ENCODE measurements at places on chromosomes 11 and 22.

GRCh38 chr11:62560566-62561103 is 13.1 kb downstream of the EEF1G start:
- H3K4me1 ChIP-seq: peaks cover 27% of the 10 kb centered on the region
- peaks cover 33% of the 10 kb centered on the region for H3K36me3 ChIP-seq
- DNase-seq: peak; percentile 72

GRCh38 chr22:44608597-44609399 is 93.2 kb upstream of the PRR5 start:
- no peak for DNase-seq
- H3K36me3 ChIP-seq: no peaks in the 10 kb centered on the region
- no peak overlapping the region for H3K4me3 ChIP-seq
- no peaks in the 10 kb centered on the region for H3K27me3 ChIP-seq
- H3K4me1 ChIP-seq: no peaks in the 10 kb centered on the region

- H3K27me3 ChIP-seq: no peaks in the 10 kb centered on the region
- H3K4me3 ChIP-seq: peak overlapping the region; percentile 98
- H3K36me3 ChIP-seq: peaks cover 25% of the 10 kb centered on the region
- peak overlapping the region; percentile 77 for H3K27ac ChIP-seq
- DNase-seq: no peak
- H3K4me1 ChIP-seq: peaks cover 18% of the 10 kb centered on the region
Observed at GRCh38 chr22:30591191-30591587, 521 bp downstream of the PES1 start.

DNA sequence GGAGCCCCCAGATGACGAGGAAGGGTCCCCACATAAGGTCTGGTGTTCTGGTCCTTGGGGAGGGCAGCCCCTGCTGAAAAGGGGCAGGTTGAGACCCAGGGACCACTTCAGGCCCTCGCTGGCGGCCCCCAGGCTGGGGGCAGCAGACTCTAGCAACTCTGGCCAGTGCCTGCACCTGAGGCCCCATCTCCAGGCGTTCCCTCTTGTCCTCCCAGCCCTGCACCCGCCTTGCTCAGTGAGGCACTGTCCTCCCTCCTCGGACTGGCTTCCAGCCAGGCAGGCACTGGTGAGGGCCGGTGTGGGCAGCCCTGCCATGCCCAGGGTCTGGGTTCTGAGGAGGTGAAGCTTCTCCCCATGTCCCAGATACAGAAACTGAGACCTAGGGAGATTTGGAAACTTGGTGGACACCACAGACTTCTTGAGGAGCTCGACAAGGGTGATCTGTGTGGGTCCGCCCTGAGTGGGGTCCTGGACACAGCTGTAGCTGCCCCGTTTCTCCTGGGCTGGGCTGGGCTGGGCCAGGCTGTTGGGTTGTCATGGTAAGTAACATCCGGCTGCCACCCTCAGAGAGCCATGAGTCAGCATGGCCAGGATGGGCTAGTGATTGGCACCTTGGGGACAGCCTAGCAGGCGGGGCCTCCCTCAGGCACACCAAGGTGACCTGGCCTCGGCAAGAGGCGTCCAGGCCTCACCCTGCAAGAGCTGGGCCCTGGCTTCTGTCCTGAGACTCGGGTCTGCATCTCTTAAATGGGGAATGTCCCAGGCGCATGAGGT is 11.1 kb upstream of the PHLDA2 start:
- no peaks in the 10 kb centered on the region for H3K36me3 ChIP-seq
- peaks cover 21% of the 10 kb centered on the region for H3K4me1 ChIP-seq
- H3K27ac ChIP-seq: peak overlapping the region; percentile 14
- no peak overlapping the region for H3K4me3 ChIP-seq
- no peak for DNase-seq

DNA sequence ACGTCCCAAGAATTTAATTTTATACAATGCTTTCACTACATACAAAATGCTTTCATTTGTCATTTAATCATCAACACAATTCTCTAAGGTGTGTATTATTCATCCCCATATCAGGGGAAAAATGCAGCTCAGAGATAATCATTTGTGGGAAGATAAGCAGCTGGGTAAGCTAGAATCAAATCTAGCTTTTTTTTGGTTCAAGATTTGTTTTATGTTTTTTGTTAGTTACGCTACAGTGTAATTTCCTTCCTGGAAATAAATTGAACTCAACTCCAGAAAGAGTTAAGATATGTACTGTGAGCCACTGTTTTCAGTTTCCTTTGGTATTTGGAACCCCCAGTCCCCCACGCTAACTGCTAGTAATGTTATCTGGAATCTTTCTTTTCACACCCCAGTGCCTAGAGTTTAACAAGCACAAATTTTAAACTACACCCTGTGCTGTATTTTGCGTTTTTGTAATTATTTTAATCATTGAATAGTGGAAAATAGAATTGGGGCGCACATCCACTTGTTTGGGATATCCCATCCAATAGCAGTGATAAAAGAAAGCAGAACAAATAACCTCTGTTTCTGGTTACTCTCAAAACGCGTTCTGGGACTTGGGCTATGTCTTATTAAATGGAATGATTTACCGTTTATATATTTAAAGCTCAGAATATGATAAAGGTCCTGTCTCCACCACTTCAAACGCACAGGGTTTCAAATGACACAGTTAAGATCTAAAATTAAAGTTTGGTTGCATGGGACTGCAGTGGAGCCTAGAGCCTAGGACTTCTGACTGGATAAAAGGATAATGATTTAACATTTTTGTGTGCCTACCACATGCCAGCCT is 2.1 kb upstream of the HSPA8 start:
- peak overlapping the region; percentile 100 for H3K27ac ChIP-seq
- H3K4me1 ChIP-seq: peaks cover 3% of the 10 kb centered on the region
- H3K27me3 ChIP-seq: no peaks in the 10 kb centered on the region
- H3K36me3 ChIP-seq: peaks cover 20% of the 10 kb centered on the region

- peaks cover 34% of the 10 kb centered on the region for H3K4me1 ChIP-seq
- DNase-seq: no peak
- H3K36me3 ChIP-seq: no peaks in the 10 kb centered on the region
Observed at GRCh38 chr11:118917481-118918127, 8.1 kb downstream of the BCL9L start.

- no peaks in the 10 kb centered on the region for H3K36me3 ChIP-seq
- no peaks in the 10 kb centered on the region for H3K27me3 ChIP-seq
- DNase-seq: no peak
- H3K27ac ChIP-seq: no peak overlapping the region
Observed at GRCh38 chr11:103798446-103798845, 238.0 kb upstream of the DDI1 start.

DNA sequence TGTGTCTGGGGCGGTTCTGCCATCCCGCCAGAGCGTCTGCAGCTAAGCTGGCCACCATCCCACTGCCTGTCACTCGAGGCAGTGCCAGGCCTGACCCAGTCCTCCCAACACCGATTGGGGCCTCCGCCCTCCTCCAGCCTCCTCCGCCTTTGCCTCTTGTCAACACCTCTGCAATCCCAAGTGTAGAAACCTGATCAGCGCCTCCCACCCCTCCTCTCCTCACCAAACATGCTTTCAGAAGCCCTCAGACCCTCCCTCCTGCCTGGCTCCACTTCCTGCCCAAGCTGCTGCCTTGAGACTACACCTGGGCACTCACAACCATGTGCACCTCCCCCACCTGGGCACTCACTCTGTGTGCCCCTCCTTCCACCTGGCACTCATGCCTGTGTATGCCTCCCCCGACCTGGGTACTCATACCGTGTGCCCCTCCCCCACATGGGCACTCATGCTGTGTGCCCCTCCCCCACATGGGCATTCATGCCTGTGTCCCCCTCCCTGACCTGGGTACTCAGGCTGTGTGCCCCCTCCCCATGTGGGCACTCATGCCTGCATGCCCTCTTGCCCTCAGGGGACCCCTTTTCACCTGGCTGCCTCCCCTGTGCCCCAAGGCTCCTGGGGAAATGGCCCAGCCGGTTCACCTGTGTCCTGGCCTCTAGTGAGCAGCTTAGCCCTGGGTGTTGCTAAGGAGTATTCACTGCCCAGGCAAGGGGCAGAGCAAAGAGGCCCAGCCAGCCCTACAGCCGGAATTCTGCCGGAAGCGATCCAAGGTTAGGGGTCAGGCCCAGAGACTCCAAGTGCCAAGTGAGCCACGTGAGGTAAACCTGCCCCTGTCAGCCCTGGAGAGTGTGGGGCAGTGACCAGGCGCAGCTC is 5.5 kb upstream of the IFITM10 start:
- no peaks in the 10 kb centered on the region for H3K36me3 ChIP-seq
- DNase-seq: no peak
- no peak overlapping the region for H3K4me3 ChIP-seq
- peak overlapping the region; percentile 50 for H3K27ac ChIP-seq
- H3K27me3 ChIP-seq: no peaks in the 10 kb centered on the region

- no peak for DNase-seq
- no peaks in the 10 kb centered on the region for H3K4me1 ChIP-seq
Observed at GRCh38 chr11:105361651-105362050, 222.1 kb upstream of the CARD18 start.

GRCh38 chr11:6468712-6469495 is 4.8 kb downstream of the TRIM3 start:
- H3K27me3 ChIP-seq: no peaks in the 10 kb centered on the region
- peak; percentile 80 for DNase-seq
- peaks cover 3% of the 10 kb centered on the region for H3K36me3 ChIP-seq

- no peaks in the 10 kb centered on the region for H3K36me3 ChIP-seq
- no peaks in the 10 kb centered on the region for H3K27me3 ChIP-seq
- DNase-seq: no peak
- H3K4me3 ChIP-seq: no peak overlapping the region
- H3K27ac ChIP-seq: no peak overlapping the region
Observed at GRCh38 chr22:20400606-20401375, 6.8 kb downstream of the ZNF74 start.

- H3K27me3 ChIP-seq: no peaks in the 10 kb centered on the region
- H3K27ac ChIP-seq: no peak overlapping the region
- no peak for DNase-seq
- peaks cover 3% of the 10 kb centered on the region for H3K4me1 ChIP-seq
Observed at GRCh38 chr11:71064702-71065515, 187.5 kb downstream of the SHANK2 start.

- H3K36me3 ChIP-seq: no peaks in the 10 kb centered on the region
- H3K27me3 ChIP-seq: no peaks in the 10 kb centered on the region
- H3K4me1 ChIP-seq: no peaks in the 10 kb centered on the region
- no peak overlapping the region for H3K27ac ChIP-seq
- no peak for DNase-seq
- no peak overlapping the region for H3K4me3 ChIP-seq
Observed at GRCh38 chr11:80320765-80321164, 879.9 kb upstream of the TENM4 start.

DNA sequence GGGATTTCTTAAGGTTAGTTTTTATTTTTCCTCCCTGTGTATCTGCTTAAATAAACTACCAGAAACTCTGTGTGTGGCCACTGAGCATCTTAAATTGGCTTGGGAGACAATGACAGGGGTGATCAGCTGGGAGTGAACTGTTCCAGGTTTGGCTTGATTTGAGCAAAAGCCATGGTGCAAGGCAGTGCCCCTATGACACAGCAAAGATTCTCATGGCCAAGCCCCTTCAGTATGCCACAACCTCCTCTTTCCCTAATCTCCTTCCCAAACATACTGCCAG is 370.5 kb downstream of the SOX6 start:
- H3K27ac ChIP-seq: no peak overlapping the region
- H3K4me1 ChIP-seq: no peaks in the 10 kb centered on the region
- no peaks in the 10 kb centered on the region for H3K36me3 ChIP-seq
- no peaks in the 10 kb centered on the region for H3K27me3 ChIP-seq
- DNase-seq: no peak
- H3K4me3 ChIP-seq: no peak overlapping the region

GRCh38 chr22:41535244-41535643 is 9.0 kb downstream of the POLR3H start:
- peaks cover 5% of the 10 kb centered on the region for H3K4me1 ChIP-seq
- DNase-seq: no peak
- no peak overlapping the region for H3K4me3 ChIP-seq
- no peak overlapping the region for H3K27ac ChIP-seq

DNA sequence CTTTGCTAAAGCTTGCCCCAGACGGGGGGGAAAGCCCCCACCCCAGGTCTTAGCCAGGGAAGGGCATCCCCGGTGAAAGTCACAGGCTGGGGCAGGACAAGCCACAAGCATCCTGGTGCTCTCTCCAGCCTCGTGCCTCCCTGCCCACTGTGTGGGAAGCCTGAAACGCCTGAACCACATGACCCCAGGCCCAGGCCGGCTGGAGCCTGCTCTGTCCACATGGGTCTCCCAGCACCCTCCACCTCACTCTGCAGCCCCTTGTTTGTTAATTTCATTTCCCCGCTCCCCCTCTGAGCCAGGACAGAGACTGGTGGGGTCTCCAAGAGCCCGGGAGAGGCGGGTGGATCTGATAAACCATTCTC is 58.3 kb upstream of the TCF20 start:
- H3K4me3 ChIP-seq: no peak overlapping the region
- no peaks in the 10 kb centered on the region for H3K36me3 ChIP-seq
- H3K27ac ChIP-seq: no peak overlapping the region
- no peaks in the 10 kb centered on the region for H3K27me3 ChIP-seq
- DNase-seq: no peak

GRCh38 chr11:74446532-74446938 is 20.8 kb downstream of the KCNE3 start:
- H3K27ac ChIP-seq: no peak overlapping the region
- no peaks in the 10 kb centered on the region for H3K36me3 ChIP-seq
- H3K27me3 ChIP-seq: no peaks in the 10 kb centered on the region
- no peak for DNase-seq
- no peaks in the 10 kb centered on the region for H3K4me1 ChIP-seq

- no peaks in the 10 kb centered on the region for H3K27me3 ChIP-seq
- H3K27ac ChIP-seq: peak overlapping the region; percentile 45
- no peak for DNase-seq
- H3K4me3 ChIP-seq: no peak overlapping the region
- no peaks in the 10 kb centered on the region for H3K4me1 ChIP-seq
Observed at GRCh38 chr22:38098410-38099249, 11.9 kb downstream of the BAIAP2L2 start.

DNA sequence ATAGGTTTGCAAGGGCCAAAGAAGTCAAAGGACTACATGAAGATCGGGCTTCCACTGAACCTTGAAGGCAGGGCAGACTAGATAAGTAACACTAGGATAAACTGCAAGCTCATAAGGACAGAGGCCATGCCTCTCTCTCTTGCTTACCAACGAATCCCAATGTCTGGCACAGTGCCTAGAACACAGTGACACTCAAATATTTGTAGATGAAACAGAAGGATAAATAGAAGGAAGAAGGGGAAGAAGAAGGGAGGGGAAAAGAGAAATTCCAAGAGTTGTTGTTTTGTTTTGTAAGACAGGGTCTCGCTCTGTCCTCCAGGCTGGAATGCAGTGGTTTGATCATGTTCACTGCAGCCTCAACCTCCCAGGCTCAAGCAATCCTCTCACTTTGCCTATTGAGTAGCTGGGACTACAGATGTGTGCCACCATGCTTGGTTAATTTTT is 26.9 kb downstream of the SIK3 start:
- peak; percentile 55 for DNase-seq
- H3K27me3 ChIP-seq: no peaks in the 10 kb centered on the region
- no peaks in the 10 kb centered on the region for H3K36me3 ChIP-seq
- peaks cover 20% of the 10 kb centered on the region for H3K4me1 ChIP-seq

DNA sequence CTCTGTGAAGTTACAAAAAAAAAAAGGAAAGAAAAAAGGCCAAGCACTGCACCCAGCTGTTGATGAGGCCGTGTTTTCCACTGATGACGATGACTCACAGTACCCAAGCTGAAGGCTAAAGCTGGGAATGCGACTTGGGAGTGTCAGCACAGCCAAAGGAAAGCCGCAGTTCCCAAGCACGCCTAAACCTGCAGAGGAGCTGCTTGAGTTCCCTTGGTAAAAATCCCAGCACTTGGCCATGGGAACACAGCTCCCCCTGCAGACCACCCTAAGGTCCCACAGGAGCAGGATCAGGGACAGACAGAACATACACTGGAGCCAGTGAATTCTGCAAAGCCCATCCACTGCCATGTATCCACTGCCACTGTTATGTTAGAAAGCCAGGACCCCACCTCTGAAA is 39.9 kb downstream of the SERGEF start:
- DNase-seq: no peak
- H3K4me1 ChIP-seq: no peaks in the 10 kb centered on the region
- H3K36me3 ChIP-seq: no peaks in the 10 kb centered on the region
- H3K4me3 ChIP-seq: no peak overlapping the region
- no peaks in the 10 kb centered on the region for H3K27me3 ChIP-seq

Measured in liver (tissue), 10 donors.